NCI-H774 (cell line): ENCODE measurements at places on chromosomes 7 and 10.

DNA sequence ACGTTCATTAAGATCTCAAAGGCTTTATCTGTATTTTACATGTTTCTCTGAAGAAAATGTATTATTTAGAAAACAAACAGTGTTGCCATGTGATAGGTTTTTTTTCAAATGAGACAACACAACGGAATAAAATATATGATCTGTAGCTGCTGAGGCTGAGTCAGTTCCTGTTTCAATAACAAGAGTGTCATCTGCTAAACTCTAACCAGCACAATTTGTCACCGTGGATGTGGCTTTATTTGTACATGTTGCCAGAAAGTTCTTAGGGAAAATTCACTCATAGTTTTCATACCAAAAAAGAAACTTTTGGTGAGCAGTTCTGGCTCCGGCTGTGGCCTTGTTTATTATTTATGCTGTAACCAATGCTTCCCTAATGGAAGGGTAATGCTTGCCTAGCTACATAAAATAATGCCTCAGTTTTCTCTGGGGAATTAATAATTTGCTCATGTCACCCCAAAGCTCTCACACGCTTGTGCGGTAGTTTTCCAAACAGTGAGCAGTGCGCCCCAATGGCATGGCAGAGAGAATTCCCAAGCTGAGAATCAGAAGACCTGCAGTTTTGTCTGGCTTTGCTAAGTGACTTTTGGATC is 20.3 kb upstream of the KLF6 start:
- no peak for DNase-seq

DNA sequence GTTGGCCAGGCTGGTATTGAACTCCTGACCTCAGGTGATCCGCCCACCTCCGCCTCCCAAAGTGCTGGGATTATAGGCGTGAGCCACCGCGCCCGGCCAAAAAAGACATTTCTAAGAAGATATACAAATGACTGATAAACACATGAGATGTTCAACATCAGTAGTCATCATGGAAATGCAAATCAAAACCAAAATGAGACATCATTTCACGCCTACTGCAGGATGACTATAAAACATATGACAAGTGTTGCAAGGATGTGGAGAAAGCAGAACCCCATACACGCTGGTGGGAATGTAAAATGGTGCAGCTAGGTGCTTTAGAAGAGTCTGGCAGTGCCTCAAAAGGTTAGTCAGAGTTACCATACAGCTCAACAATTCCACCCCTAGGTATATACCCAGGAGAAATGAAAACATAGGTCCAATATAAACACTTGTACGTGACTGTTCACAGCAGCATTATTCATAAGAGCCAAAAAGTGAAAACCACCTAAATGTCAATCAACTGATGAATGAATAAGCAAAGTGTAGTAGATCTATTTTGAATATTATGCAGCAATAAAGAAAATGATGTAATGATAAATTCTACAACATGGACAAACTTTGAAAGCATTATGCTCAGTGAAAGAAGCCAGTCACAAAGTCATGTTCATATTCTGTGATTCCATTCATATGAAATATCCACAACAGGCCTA is 24.5 kb downstream of the TMEM209 start:
- no peak for DNase-seq

DNA sequence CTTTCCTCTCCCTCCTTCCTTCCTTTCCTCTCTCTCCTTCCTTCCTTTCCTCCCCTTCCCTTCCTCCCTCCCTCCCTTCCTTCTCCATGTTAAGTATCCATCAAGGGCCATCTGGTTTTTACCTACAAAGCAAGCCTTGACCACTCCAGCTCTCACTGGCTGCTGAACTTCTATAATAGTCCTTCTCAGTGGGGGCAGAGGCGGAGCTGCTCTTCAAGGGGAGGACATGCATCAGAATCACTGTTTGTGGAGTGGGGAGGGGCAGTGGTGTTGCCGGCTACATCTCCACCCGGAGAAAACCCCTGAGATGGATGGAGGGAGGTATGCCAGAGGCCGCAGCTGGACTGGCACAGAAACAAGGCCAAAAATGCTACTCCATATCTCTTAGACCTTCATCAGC is 25.9 kb downstream of the LAMB1 start:
- DNase-seq = no peak

DNA sequence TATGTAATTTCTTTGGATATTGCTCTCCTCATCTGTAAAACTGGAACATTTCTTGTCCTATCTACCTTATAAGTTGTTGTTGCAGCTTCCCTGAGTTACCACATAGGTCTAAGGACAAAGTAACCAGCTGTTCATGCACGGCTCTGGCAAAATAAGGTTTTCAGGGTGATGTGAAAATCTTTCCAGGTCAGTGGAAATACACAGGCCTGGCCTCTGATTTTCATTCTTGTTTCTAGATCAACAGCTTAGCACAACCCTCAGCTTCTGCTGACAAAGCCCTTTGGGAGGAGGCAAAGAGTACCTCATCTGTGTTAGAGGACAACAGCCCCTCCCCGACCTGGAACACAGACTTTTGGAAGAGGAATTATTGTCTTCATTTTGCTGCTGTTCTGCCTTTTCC is 117.5 kb upstream of the AGK start:
- no peak for DNase-seq

GRCh38 chr7:77362905-77363304 is 53.2 kb downstream of the GSAP start:
- DNase-seq = no peak

DNA sequence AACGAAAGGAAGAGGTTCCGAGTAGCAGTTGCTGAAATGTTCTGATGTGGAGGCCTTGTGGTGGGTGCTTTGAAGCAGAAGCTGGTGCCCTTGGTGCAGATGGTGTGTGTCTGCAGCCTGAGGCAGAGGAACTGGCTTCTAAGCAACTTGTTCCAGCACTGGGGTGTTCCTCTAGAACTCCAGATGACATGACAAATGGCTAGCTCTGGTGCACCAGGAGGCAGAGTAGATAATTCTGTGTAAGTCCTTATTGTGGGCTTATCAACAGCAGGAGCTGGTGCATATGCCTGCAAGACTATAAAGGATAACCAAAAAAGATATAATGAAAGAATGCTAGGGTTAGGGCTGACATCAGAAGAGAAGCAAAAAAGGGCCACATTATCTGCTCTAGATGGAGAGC is 76.5 kb downstream of the ARL5B start:
- DNase-seq = no peak

GRCh38 chr7:156829669-156830336 is 63.2 kb downstream of the LMBR1 start:
- no peak for DNase-seq
